ENCODE measurements at places on chromosomes 3 and 15.
A peak's percentile ranks its signal among the peaks of the same experiment; 100 is the strongest.

DNA sequence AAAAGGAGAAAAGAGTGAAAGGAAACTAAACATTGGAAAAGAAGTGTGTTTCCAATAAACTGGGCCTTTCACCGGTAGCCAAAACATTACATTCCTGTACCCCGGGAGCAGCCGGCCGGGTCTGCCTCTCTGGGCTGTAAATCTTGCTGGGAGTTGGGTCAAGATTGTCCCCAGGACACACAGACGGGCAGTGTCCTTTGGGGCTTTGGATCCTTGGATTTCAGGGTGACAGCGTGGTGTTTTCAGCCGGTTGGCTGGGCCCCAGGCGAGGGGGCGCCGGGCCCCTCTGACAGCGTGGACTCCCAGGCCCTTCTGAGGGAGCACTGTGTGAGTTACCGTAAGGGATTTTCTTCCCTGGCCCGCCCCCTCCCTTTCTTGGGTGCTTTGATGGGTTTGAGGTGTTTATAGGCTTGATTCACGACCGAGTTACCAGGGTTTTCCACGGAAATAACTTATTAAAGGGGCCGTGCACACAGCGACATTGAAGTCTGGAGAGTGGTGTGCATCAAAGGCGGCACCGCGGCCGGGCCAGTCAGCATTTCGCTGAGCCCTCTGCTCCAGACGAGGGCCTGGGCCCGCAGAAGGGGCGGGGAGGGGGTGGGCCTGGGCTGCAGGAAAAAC is 27.4 kb downstream of the SMAD6 start:
- DNase-seq, result peak; percentile 72

DNA sequence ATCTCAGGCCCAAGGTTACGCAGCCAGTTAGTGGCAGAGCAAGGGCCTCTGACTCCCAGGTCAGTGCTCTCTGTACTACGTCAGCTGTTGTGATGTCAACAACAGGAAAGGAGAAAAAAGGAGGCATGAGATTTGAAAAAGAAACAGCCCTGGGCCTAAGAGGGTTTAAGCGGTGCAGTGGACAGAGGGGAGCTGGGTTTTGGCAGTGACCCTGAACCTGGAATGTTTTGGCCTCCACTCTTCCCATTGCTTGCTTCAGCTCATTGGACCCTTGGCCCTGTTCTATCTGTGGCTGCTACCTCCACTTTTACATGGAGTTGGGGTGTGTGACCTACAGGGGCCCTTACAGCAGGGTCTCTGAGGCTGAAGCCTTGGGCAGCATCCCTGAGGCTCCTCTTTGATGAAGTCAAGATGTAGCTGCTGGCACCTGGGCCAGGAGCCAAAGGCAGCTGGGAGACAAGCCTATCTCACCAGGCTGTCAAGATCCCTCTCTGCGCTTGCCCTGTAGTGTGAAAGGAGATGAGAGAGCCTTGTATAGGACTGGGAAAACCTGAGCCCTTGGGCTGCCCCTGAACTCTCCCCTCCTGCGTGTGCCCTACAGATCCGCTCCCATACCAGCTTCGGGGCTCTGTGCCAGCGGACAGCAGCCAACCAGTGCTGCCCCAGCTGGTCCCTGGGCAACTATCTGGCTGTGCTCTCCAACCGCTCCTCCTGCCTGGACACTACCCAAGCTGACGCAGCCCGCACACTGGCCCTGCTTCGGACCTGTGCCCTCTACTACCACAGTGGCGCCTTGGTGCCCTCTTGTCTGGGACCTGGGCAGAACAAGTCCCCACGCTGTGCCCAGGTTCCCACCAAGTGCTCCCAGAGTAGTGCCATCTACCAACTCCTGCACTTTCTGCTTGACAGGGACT is 8.7 kb downstream of the DISP2 start:
- DNase-seq, result peak; percentile 79

DNA sequence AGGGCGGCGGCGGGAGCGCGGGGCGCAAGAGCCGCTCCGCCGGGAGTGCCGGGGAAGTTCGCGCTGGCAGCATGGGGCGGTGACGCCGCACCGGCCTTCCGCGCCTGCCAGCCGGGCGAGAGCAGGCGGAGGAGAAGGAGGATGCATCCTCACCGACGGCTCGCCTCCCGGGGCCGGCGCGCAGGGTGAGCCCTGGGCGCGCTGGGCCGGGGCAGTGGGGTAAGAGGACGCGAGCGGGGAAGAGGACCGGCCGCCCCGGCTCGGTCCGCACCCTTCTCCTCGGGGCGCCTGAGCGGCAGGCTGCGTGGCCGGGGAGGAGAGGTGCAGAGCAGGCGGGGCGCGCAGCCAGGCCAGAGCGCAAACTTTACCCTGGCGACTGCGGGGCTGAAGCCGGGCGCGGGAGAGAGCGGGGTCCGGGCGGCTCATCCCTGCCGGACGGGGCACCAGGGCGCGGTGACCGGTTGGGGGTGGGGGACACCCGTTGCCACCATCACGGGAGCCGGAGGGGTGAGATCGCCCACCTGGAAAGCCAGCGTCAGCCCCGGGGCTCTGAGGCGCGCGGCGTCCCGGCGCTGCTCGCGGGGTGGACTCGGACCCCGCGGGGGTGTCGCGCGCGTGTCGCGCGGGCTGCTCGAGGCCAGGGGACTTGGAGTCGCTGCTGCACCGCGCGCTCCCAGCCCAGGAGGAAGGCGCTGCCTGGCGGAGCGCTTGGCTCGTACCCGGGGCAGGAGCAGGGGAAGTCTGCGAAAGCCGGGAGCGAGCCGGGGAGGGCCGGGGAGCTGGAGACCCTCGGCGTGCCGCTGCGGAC is 542 bp downstream of the GABRA5 start:
- no peak for DNase-seq

GRCh38 chr3:55742022-55742831 is 255.1 kb upstream of the WNT5A start:
- DNase-seq, result no peak

DNA sequence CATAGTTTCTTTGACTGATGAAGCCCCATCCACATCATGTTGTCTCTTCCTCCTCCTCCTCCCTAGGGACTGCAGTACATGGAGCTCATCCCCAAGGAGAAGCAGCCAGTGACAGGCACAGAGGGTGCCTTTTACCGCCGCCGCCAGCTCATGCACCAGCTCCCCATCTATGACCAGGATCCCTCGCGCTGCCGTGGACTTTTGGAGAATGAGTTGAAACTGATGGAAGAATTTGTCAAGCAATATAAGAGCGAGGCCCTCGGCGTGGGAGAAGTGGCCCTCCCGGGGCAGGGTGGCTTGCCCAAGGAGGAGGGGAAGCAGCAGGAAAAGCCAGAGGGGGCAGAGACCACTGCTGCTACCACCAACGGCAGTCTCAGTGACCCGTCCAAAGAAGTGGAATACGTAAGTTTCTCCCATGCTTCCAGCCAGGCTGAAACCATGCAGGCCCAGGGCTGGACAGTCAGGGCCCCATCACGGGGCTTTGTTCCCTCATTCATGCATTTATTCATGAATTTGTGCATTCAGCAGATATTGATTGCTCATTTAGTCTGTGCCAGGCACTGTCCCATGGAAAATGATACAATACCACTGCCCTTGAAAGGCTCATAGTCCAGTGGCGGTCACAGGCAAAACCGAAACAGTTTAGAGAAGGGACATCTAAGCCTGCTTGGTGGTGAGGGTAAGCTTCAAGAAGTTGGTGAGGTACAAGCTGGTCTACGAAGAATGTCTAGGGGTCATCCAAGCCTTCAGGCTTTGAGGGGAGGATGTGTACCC is 47.1 kb downstream of the LMCD1 start:
- DNase-seq, result no peak

DNA sequence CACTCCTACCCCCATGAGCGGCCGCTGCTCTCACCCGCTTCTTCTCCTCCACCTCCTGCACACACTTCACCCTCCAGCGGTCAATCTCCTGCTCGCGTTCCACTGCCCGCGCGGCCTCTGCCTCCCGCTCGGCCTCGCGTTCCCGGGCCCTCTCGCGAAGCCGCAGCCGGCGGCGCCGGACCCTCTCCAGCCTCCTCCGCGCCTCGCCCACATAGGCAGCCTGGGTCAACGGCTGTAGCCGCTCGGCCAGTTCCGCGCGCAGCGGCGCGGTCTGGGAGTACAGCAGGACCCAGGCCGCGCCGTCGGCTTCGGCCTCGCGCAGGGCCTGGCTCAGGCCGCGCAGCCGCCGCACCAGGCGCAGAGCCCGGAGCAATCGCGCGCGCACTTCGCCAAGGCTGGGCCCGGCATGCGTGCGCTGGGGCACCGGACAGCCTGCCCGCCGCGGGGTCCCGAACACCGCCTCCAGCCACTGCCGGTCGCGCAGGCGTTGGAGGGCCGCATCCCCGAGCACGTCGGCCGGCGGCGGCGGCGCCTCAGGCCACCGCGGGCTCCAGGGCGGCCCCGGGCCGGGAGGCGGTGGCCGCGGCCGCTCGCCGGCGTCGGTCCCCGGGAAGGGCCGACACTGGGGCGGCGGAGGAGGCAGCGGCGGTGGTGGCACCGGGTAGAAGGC is 595 bp downstream of the PDCD7 start:
- DNase-seq, result peak; percentile 14

DNA sequence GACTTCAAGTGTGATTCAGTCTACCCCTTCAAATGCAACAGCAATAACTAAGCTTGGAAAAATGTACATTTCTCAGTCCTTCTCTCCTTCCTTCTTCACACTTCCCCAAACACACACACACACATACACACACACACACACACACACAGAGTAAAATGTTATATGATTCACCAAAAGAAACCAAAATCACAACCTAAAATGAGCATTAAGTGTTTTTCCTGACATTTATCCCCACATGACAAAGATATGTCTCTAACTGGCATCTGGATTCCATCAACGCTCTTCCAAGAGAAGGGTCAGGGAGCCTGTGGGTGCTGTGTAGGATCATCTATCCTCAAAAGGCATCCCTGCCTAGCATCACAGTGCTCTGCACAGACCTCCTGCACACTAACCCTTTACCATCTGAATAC is 21.0 kb downstream of the PDZRN3 start:
- no peak for DNase-seq

DNA sequence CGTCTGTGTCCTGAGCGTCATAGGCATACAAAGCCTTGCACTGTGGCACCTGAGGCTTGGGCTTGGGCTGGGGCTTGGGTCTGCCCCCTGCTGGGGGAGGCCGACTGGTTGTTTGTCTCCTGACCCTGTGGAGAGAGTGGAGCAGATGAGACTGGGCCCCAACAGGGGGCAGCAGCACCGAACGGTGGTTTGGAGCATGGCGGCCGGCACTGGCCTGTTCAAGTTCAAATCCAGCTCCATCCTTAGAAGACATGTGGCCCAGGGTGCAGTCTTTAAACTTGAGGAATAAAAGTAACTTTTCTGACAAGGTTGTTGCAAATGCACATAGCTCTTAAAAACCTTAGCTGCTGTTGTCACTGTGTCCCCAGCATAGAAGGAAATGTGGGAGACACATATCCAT is 33.3 kb downstream of the CCNB2 start:
- DNase-seq, result no peak

DNA sequence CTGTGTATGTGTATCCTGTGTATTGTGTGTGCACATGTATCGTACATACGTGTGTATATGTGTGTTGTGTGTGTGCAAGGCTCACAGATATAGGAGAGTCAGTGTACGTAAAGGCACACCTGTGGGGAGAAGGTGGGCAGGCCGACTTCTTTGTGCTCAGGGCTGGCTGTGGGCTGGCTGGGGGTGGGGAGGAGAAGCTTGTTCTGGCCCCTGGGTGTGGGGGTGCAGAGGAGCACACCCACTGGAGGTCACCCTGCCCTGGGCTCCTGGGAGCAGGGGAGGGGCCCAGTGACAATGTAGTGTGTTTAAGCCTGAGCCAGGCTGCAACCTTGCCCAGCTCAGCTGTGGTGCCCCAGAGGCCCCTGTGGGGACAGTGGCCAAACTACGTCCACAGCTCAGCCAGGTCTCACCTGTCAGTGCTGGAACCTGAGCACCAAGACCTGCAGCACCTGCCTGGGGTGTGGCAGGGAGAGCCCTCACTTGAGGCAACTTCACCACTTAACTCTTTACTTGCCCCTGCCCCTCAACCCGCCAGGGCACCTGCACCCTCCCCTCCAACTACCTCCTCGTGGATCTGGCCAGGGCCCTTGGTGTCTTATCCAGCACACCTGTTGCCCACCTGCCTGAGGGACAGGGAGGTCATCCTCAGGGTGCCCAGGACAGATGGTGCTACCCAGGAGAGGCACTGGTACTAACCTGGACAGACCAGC is 2.6 kb upstream of the HHATL start:
- DNase-seq, result peak; percentile 1

DNA sequence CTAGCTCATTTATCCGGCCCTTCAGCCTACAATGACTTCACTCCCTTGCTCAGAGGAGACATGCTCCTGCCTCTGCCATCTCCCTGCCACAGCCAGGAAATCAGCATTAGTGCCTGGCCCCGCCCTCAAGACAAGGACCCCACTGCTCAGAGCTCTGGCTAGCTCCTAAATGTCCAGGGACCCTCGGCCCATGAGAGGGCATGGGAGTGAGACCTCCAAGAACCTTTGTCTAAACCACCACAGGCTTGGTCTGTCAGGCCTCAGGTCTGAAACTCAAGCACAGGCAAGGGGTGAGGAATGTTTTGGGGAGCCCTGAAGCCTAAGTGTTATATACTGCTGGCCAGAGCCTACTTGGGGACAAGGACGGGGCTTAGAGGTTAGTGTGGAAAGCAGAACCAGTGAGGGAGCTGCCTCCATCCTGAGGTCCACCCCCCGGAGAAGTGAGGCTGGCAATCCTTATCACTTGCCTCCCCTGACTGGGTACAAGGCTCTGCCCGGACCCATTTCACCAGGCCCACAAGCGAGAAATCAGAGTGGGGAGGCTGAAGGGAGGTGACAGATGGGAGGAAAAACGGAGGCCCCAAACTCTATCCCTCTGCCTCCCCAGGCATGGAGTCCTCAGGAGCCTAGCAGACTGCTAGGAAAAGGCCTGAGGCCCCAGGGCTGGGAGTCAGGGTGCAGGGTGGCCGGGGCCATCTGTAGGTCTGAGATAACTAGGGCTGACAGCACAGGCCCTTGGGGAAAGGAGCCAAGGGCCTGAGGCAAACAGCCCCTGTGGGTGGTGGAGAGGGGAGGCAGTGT is 18.8 kb downstream of the SHF start:
- no peak for DNase-seq

- DNase-seq, result no peak
Measured at GRCh38 chr15:71325481-71325880, 210.2 kb downstream of the THSD4 start.

DNA sequence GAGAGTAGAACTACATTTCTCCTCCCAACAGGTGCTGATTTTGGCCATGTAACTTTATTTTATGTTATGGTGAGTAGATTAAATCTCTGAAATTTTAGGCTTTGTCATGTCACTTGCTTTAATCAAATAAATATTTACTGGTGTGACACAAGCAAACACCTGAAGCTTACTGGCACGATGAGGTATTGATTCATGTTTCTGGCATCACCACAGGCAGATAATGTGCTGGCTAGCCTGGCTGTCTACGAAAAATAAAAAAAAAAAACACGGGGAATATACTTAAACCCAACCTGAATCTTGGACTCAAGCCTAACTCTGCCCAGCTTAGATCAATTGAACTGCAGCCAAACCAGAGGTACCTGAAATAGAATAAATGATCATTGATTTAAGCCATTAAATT is 65.6 kb upstream of the CADM2 start:
- DNase-seq, result no peak

DNA sequence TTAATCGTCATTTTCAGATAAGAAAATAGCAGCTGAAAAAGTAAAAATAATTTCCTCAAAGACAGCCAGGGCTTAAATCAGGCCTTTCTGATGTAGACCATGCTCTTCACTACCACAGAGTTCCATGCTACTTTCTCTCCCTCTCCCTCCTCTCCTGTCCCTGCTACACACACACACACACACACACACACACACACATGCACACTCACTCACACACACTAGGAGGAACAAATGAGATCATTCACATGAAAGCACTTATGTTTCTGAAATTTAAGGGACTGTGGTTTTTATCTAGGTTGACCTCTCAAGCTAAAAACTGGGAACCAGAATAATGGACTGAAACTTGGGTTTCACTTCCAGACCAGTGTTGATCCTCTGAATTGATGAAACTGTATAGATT is 4.1 kb upstream of the PSMA4 start:
- DNase-seq, result no peak

GRCh38 chr15:52016316-52016715 is 2.7 kb upstream of the MAPK6 start:
- no peak for DNase-seq

Data from posterior cingulate gyrus (tissue), 11 donors.